ENCODE measurements at places on chromosomes 16 and 17.

DNA sequence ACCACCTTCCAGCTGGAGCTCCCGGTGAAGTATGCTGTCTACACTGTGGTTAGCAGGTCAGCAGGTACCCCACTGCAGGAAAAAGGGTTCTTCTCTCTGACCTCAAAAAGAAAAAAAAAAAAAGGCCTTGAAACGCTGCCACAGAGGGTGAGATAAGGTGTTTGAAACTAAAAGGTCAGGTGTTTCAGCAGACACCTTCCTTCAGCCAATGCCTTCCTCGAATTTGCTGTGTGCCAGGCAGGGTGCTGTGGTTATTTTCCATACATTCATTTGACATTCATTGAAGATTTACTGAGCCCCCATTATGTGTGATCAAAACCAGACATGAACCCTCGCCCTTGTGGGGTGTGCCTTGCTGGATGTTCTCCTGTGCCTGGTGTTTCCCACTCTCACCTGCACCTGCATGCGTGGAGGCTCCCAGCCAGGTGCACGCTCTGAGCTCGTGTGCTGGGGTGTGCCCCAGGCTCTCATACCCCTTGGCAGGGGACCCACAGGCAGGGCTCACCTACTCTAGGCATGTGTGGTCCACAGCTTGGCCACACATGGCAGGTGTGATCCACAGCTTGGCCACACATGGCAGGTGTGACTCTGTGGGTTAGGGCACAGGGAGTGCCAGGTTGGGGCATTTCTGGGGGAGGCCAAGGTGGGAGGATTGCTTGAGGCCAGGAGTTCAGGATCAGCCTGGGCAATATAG, 15.8 kb upstream of the ITGAD start:
- DNase-seq = no peak

DNA sequence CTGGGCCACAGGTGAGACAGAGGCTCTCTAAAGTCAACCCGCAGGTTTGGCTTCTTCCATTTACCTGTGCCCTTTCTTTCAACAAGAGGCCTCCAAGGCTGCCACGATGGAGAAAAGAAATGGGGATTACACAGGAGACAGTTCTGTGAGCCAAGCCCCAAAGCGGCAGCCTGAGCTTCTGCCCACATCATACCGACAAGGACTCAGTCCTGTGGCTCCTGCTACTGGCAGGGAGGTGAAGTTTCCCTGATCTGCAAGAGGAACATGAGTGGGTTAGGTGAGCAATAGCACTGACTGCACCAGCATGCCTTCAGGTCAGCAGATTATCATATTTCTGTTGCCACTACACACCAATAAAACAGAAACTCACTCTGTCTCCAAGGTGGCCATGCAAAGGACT, 800.0 kb downstream of the KCNJ18 start:
- DNase-seq = no peak

DNA sequence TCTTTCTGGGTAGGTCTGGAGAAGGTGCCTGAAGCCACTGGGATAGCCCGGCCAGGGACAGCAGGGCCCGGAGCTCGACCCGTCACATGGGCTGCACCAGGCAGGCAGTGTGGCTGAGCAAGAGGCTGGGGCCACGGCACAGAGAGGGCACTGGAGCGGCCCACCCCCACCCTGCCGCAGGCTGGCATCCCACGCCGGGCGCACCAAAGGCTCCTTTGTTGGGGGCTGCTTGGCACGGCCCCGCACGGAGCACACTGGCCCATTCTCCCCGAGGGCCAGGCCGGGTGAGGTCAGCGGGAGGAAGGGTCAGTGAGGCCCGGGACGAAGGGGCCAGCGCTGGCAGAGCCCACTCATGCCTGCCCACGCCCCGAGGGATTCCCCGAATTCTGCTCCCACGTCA, 36.5 kb upstream of the PVALEF start:
- DNase-seq = no peak

DNA sequence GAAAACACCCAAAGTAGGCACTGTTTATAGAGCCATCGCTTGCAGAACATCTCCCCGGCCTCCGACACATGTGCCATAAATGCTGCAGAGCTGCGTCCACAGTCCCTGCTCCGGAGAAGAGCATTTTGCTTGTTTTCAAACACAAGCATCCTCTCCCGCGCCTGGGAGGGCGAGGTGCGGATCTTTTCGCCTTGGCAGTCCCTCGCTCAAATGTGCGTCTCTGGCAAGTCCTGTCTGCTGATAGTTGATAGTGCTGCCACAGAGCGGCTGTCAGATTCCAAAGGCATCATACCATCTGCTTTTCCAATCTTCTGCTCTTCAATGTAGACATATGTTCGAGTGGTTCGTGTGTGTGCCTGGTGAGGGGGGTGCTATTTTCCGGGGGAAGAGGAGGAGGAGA, 603.7 kb downstream of the MAF start:
- DNase-seq = no peak

- no peak for DNase-seq
Measured at GRCh38 chr17:18262641-18263040, 2.2 kb downstream of the MIEF2 start.

DNA sequence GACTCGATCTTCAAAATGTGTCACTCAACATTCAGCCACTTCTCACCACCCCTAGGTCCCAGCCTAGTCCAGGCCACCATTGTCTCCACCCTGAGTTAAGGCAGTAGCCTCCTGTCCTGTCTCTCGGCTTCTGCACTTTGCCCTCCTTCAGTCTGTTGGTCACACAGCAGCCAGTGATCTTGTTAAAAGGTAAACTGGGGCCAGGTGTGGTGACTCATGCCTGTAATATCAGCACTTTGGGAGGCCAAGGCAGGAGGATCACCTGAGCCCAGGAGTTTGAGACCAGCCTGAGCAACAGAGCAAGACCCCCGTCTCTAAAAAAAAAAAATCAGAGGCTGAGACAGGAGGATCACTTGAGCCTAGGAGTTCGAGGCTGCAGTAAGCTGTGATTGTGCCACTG, 25.8 kb downstream of the WWP2 start:
- DNase-seq = no peak

DNA sequence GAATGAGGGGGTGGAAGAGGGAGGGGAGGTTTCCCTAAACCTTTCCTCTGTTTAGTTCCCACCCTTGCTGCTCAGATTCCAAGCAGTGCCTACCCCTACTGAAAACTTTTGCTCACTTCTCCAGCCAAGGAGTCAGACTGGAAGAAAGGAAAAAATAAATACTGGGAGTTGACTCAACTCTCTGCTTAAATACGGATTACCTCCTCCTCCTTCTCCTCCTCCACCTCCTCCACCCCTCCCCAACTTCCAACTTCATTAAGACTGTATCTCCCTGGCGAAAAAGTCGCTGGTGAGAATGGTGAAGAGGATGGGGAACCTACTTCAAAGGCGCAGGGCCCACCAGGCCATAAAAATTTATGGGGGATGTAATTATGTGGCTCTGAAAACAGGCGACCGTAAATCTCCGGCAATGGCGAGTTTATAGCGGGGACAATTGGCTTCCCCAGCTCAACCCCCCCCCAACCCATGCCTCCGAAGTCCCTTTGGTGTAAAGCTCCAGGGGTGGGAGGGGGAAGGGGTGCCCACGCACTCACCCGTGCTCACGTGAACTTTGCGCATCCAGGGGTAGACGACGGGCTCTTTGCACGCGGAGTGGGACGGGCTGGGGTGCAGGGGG, 712 bp downstream of the HOXB4 start:
- DNase-seq = peak; percentile 37

Data from CD4-positive, alpha-beta T cell treated with Interleukin-17A for 4 hours (primary cell).